ENCODE measurements at places on chromosomes 16 and 17. TPM values are rescaled to one million over a fixed set of nuclear protein-coding genes. Genes with fewer than 3 reads are reported as not detected.

Gene NR1D1
- polyA plus RNA-seq: 3.0 TPM

DNA sequence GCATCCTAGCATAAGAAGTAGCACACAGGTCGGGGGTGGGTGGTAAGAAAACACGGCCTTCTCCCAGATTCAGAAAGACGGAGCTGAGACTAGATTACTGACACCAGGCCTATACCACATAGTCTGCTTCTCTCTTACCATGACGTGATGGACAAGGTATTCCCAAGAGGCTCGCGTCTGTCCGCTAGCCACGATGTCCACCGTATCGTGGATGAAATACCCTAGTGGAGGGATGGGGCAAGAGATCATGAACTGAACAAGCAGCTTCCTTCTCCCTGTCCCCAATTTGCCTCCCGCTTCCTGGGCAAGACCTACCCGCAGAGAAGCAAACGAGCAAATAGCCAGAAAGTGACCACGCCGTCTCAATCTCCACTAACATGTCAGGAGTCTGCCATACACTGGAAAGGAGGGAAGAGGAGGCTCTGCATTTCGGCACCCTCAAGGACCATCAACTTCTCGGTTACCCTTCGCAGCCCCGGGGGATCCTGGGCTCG lies 820 bp downstream of the TLCD1 start:
- peak; percentile 74 for DNase-seq

GRCh38 chr16:11229906-11230305 lies 26.1 kb downstream of the SOCS1 start:
- no peak for DNase-seq

Gene USP6
- polyA plus RNA-seq: 0.04 TPM

- DNase-seq: peak; percentile 40
Measured at GRCh38 chr16:57268804-57269800, 15.4 kb downstream of the PLLP start.

GRCh38 chr16:17235147-17235815 lies 235.5 kb downstream of the XYLT1 start:
- no peak for DNase-seq

Gene MPO
- not detected for polyA plus RNA-seq

DNA sequence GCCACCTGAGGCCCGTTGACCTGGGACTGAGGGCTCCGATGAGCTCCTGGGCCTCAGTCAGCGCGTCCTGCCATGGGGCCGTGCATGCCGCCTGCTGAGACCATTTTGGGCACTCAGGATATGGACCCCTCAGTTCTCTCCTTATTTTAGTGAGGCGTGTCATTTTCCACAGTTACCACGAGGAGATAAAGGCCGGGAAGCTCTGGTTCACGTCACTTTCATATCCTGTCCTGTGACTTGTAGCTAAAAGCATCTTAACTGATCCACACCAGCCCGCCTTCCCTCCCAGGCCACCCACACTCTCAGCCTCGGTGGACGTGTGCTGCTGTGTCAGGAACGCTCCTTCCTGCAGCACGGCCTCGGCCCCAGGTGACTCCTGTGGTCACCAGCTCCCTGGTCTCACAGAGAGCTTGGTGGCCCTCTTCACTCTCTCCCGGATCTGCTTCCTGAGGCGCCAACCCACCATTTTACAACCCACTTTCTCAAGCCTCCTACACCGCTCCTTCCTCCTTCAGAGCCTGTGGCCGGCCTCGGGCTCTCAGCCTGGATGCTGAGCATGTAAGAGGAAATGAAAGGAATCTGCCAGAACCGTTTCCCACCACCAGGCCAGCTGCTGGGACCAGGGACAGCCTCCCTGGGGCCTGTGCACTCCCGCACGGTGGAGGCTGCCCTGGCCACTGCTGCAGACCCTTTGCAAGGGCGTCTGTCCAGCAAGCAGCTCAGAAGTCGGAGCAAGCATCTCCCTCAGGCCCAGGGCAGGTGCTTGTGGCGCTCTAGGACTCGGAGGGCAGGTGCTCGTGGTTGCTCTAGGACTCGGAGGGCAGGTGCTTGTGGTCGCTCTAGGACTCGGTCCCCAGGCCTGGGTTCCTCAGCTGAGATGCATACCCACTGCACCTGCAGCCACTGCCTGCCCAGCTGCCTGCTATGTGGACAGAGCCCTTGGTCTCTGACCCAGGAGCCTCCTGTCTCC lies 23.9 kb upstream of the FASN start:
- DNase-seq: no peak

- DNase-seq: no peak
Measured at GRCh38 chr16:8808613-8809353, 11.1 kb downstream of the PMM2 start.

DNA sequence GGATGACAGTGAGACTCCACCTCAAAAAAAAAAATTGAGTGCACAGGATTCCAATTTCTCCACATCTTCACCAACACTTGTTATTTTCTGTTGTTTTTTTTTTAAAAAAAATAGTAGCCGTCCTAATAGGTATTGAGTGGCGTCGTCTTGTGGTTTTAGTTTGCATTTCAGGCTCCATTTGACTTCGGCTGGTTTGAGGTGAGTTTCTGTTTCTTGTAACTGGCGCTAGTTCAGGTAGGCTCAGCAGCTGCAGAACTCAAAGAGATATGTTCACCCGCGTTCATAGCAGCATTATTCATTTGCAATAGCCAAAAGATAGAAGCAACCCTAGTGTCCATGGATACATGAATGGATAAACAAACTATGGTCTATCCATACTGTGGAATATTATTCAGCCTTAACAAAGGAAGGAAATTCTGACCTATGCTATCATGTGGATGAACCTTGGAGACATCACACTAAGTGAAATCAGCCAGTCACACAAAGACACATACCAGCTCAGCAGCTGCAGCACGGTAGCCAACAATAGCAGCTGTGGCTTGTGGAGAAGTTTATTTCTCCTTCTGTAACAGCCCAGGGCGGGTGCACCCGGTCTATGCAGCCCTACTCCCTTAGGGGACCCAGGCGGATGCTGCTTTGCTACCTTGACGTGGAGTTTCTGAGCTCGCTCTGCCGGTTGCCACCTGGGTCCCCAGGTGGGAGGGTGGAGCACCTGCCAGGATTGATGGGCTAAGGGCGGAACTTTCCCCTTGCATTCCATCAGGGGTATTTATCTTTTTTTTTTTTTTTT lies 44.9 kb downstream of the TMEM235 start:
- DNase-seq: no peak

Gene NPIPA5
- not detected for polyA plus RNA-seq

- DNase-seq: no peak
Measured at GRCh38 chr16:84913315-84913714, 93.5 kb downstream of the CRISPLD2 start.

GRCh38 chr16:89795676-89796075 lies 20.8 kb downstream of the FANCA start:
- no peak for DNase-seq

DNA sequence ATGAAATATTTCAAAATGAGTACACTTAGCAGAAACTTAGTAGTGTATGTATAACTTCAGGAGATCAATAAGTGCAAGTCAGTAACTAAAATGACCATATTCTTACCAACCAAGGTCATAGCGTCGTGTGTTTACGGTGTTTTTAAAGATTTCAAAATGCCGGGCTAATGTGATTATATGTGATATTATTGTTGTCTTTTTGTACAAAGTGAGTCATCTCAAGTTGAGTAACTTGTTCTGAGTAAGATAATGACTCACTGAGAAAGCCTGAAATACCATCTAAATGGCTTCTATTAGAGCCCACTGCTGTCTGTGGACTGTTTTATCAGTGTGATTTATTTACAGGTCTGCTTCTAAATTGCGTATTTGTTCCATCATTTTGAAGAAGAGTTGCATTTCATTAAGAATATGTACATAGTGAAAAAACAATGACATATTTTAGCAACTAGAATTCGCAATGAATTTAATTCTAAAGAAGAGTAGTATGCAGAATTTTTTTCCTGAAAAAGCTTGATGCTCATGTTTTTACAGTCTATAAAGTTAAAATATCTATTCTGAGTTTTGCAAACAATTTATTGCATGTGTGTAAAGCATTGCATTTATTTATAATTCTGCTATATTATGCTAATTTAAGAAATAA lies 12.7 kb downstream of the KRT12 start:
- peak; percentile 84 for DNase-seq

- no peak for DNase-seq
Measured at GRCh38 chr17:2194889-2195335, 108.7 kb downstream of the SMG6 start.

DNA sequence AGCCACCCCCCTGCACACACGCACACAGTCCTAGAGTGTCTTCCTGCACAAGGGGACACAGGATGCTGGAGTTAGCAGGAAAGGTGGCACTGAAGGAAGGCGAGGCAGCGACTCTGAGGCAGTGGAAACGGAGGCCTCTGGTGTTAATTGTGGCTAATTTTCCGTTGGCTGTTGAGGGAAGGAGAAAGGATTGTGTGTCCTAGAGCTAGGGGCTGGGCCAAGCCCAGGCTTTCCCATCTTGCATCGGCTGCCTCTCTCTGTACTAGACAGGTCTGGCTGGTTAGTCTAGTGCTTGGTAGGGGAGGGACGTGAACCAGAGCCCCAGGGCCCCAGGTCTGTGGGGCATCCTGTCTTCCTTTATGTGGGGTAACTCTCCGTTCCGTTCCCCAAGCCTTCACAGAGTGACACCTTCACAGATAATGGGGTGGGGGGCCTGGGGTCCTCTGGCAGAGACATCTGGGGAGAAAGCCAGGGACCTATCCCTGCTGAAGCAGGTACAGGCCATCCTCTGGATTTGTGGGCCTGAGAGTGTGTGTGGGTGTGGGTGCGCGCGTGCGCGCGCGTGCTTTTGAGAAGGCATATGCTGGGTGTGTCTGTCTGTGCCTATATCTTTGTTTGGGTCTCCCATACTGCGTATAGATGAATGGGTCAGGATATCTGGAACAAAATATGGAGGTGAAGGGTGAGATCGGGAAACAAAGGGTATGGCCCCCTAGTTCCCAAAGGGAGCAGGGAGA lies at the start of gene CHD3:
Gene CHD3 (plus strand): TSS at position 606 of the 737 bp plus-strand sequence. CDS start 212 bp downstream, outside the sequence.
- DNase-seq: no peak

Gene DNAI2
- not detected for polyA plus RNA-seq

Gene PDILT
- not detected for polyA plus RNA-seq

Gene RASD1
- 0.92 TPM for polyA plus RNA-seq

- DNase-seq: peak; percentile 48
Measured at GRCh38 chr17:67377488-67378453, 690 bp downstream of the PITPNC1 start.

- DNase-seq: no peak
Measured at GRCh38 chr17:49994085-49995054, 654 bp downstream of the DLX3 start.

DNA sequence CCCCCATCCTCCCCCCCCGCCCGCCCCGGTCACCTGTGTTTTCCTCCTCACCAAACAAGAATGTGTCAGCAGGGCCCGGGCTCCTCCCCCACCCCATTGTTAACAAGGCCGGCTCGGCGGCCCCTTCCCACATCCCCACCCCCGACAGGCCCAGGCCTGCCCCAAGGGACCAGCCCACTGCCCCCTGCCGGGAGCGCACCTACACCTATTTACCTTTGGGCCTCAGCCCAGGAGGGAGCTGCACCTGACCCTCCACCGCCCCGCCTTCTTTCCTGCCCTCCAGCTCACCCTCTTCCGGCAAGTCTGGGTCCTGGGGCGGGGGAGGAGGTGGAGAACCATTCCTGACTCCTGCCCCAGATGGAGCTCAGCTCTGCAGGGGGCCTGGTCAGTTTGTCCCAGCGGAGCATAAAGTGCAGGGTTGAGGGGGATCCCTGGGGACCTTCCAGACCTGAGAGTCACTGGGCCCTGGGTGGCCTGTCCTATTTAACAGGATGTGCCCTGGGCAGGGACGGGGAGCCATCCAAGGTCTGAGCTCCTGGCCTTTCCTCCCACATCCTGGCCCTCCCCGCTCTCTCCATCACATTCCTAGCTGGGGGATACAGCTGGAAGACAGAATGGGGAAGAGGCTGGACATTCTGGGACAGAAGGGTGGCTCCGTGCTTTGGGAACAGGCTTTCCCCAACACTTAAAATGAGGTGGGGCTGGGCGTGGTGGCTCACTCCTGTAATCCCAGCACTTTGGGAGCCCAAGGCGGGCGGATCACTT lies 8.3 kb downstream of the FOXJ1 start:
- no peak for DNase-seq

DNA sequence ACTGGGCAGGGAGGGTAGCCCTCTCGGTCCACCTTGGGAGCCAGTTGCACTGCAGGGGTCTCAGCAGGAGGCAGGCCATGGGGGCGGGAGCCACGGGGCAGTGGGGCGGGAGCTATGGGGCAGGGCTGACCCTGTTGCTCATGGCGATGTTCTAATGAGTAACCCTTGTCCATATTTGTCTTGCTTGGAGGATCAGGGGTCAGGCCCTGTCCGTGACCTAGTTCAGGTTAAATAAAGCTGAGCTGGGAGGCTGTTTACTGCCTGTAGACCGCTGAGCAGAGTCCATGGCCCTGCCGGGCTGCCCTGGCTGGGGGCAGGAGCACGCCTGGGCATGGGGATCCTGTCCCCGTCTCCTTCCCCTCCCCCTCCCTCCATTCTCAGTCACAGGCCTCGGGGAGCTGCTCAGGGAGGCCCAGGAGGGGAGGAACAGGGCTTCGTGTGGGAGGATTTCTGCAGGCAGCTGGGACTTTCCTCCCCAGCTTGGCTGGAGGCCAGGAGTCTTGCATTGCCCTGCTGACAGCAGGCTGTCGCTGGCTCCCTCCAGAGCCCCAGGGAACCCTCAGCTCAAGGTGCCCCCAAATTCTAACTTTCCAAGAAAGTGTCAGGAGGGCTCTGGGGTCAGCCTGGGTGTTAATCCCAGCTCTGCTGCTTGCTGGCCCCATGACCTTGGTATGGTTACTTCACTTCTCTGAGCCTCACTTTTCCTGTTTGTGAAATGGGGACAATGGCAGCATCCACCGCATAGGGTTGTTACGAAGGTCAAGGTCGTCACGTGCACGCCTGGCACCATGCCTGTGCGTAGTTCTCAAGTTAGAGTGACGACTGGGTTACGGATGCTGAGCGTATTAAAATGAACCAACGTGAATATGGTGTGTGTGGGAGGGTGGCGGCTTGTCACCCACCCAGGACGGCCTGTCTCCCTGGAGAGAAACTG lies 6.1 kb upstream of the SERPINF2 start:
- DNase-seq: peak; percentile 67

Gene P2RX1
- not detected for polyA plus RNA-seq

Gene TP53
- polyA plus RNA-seq: 59.4 TPM
